ENCODE measurements at places on chromosomes 5 and 9.

DNA sequence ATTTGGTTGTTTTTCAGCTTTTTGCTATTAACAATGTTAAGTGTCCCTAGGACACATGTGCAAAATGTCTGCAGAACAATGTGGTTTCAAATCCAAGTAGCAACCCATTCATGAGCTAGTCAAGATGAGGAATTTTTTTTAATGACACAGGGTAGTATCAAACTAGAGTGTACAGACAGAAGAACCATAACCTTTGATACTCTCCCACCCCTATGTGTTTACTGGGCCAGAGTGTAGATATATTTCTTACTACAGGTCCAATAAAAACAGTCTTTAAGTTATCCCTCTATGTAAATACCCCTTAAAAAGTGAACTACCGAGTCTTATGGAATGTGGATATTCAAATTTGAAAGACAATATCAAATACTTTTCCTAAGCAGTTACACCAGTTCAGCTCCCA lies 45.6 kb downstream of the AUH start:
- DNase-seq, result no peak

DNA sequence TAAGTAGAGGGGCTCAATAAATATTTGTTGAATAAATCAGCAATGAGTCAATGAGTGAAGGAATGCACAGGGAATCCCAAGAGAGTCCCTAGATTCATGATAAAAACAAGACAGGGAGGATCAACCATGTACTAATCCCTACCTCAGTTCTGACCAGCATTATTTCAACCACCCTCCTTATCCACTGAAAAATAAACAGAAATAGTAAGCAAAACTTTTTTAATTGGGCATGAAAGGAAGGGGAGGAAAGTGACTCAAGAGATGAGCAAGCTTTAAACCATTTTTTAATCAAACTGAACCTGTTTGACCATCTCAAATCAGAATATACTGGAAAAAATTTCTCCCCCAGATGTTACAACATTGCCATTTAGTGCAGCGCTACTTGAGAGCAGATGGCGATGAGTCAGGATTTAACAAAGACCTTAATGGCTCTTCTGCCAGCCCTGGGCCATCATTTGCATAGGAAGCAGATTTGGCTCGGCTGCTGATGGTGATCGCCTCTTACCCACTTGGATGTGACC lies 194.8 kb upstream of the SLC30A5 start:
- DNase-seq, result no peak

GRCh38 chr5:43037636-43038495 lies 2.3 kb downstream of the ANXA2R start:
- peak; percentile 67 for DNase-seq

GRCh38 chr9:113183956-113184488 lies 33.2 kb downstream of the SLC31A2 start:
- DNase-seq, result no peak

GRCh38 chr5:137216976-137217598 lies 282.0 kb downstream of the SPOCK1 start:
- DNase-seq, result no peak

DNA sequence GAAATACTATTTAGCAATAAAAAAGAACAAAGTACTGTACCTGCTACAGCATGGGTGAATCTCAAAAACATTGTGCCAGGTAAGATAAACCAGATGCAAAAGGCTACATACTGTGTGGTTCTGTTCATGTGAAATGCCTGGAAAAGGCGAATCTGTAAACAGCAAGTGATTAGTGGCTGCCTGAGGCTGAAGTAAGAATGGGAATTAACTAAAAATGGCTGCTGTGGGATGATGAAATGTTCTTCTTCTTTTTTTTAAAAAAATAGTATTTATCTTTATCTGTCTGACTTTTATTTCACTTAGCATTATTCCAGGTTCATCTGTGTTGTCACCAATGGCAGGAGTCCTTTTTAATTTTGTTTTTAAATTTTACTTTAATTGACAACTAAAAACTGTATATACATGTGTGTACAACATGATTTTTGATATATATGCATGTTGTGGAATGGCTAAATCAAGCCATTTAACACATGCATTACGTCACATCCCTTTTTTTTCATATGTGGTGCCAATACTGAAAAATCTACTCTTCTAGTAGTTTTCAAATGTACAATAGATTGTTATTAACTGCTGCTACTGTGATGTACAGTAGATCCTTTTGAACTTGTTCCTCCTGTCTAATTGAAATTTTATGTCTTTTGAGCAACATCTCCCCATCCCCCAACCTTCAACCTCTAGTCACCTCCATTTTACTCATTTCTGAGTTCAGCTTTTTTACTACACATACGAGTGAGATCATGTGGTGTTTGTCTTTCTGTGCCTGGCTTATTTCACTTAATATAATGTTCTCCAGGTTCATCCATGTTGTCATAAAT lies 62.9 kb upstream of the TNFAIP8 start:
- no peak for DNase-seq

- peak; percentile 74 for DNase-seq
Observed at GRCh38 chr5:150621301-150621700, 19.2 kb upstream of the SYNPO start.

GRCh38 chr5:10352430-10353240 lies 860 bp upstream of the MARCHF6 start:
- no peak for DNase-seq

DNA sequence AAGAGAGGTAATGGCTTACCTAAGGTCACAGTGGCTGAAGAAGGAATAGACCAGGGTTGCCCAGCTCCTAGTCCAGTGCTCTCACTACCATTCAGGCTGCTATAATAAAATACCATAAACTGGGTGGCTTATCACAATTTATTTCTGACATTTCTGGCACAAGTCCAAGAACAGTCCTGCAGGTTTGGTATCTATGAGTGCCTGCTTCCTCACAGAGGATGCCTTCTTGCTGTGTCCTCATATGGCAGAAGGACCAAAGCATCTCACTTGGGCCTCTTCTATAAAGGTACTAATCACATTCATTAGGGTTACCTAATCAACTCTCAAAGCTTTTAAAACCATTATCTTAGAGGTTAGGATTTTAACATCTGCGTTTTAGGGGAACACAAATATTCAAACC lies 17.2 kb downstream of the STARD4 start:
- DNase-seq, result no peak

DNA sequence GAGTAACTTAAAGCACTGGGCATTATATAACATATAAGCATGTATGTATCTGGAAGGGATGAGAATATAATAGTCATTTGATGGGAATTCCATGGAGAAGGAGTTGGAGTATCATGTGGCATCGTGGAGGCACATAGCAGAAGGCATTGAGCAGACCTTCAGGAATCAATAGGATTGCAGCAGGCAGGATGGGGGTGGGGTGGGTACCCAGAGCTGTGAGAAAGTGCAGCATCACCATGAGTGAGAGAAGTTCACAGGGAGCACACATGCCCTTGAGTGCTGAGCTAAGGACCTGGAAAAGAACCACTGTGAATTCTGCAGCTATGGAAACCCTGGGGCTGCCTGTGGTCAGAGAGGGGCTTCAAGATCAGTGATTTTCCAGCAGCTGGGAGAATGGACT lies 57.3 kb downstream of the MED10 start:
- DNase-seq, result no peak

- DNase-seq, result peak; percentile 70
Observed at GRCh38 chr9:127528422-127529251, 77.3 kb downstream of the LRSAM1 start.

- no peak for DNase-seq
Observed at GRCh38 chr5:172411484-172412072, 42.7 kb downstream of the SH3PXD2B start.

GRCh38 chr5:122153774-122154173 lies 24.4 kb downstream of the ZNF474 start:
- no peak for DNase-seq

- peak; percentile 84 for DNase-seq
Observed at GRCh38 chr9:91515074-91515687, 91.5 kb upstream of the NFIL3 start.

GRCh38 chr9:16316911-16317817 lies 553.3 kb downstream of the BNC2 start:
- peak; percentile 13 for DNase-seq

DNA sequence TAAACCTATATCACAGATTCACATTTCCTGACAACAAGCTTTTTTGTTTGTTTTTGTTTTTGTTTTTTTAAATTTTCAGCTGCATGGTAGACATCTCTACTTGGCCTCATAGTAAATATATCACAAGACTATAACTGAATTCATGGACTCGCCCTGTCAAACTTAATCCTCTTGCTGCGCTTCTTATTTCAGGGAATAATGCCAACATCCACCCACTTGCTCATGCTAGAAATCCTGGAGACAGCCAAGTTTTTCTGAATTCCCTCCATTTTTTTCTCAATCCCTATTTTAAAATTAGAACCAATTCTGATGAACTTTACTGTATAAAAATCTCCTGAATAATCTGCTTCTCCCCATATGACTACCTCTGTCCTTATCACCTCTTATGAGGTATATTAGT lies 283.6 kb upstream of the RPS23 start:
- no peak for DNase-seq

- no peak for DNase-seq
Observed at GRCh38 chr5:71892641-71893365, 173.7 kb downstream of the CARTPT start.

GRCh38 chr5:35218981-35219380 lies 11.3 kb downstream of the PRLR start:
- DNase-seq, result peak; percentile 21

DNA sequence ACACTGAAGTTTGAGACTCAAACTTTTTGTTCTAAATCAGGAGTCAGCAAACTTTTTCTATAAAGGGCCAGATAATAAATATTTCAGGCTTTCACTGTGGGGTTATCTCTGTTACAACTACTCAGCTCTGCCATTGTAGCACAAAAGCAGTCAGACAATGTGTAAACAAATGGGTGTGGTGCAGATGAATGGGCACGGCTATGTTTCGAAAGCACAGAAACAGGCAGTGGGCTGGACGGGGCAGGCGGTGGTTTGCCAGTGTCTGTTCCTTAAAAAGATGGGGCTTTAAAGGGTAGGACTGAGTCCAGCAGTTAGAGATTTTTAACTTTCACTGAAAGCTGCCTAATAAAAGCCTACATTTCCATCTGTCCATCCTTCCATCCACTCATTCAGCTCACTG lies 48.9 kb downstream of the PFDN1 start:
- DNase-seq, result no peak

- no peak for DNase-seq
Observed at GRCh38 chr9:121067640-121068039, 7.1 kb upstream of the CNTRL start.

- DNase-seq, result no peak
Observed at GRCh38 chr5:931570-932145, 39.0 kb downstream of the TRIP13 start.

GRCh38 chr9:88258601-88259000 lies 120.3 kb upstream of the SPATA31C2 start:
- DNase-seq, result no peak

DNA sequence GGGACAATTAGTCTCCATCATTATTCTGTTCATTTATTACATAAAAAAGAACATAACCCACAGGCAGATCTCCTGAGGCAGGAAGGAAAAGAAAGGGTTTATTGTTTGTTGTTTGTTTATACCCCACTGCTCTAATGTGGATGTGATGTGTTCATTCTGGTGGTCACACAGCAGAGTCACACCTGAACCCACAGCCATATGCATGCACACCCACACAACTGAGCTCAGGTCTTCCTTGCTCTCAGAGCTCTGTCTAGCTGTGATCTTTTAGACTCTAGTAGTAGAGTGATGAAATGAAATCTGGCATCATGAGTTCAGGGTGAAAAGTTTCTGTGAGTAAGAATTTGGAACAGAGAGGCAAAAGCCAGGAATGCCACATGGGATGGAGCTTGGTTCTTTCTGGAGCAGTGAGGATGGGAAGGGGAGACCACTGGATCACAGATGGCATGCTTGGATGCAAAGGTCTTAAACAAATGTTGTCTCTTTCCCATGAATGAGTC lies 227.0 kb downstream of the PAPPA start:
- no peak for DNase-seq

DNA sequence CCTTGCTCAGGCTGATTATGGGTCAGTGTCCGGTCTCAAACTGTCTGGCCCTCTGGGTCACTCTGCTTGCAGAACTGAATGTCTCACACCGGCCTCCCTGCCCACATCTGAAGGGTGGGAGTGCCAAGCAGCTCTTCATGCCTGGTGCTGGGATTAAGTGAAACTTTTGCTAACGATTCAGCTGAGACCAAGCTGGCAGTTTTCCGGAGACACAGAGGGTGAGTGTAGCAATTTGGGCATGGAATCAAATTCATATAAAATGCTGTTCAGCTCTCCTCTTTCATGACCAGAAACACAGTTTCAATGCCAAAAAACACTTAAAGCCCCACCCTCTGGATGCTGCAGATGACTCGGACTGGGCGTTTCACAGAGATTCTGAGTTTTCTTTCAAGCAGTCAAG lies 207.5 kb downstream of the NXNL2 start:
- DNase-seq, result peak; percentile 91

DNA sequence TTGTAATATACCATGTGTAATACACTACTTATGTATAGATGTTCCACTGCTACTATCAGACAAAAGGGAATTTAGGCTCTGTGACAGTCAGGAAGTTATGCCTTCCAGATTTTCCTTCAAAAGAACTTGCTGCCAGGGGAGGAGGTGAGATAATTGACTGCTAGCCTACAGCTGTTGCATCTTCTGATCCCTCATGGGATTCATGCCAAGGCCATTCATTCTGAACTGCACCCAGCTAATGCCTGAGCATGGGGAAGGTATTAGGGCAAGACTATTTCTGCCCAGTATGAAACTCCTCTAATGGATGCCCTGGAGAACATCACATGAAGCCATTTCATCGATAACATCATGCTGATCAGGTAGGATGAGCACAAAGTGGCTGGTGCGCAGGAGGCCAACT lies 746.5 kb upstream of the ZNF608 start:
- DNase-seq, result no peak

GRCh38 chr9:119968836-119969707 lies 599.8 kb upstream of the BRINP1 start:
- DNase-seq, result peak; percentile 82

DNA sequence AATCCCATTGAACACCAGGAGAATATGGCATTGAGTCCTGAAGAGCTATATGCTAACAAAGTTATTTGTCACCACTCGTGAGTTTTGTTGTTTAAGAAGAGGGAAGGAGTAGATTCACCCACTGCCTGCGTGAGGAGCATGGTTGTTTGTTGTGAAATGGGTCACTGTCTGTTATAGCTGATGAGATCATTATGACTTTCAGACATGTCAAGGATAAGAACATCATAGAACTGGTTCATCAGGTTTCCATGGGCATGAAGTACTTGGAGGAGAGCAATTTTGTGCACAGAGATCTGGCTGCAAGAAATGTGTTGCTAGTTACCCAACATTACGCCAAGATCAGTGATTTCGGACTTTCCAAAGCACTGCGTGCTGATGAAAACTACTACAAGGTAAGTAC lies 76.9 kb downstream of the SYK start:
- no peak for DNase-seq

- no peak for DNase-seq
Observed at GRCh38 chr5:160167624-160168165, 48.4 kb upstream of the PWWP2A start.

DNA sequence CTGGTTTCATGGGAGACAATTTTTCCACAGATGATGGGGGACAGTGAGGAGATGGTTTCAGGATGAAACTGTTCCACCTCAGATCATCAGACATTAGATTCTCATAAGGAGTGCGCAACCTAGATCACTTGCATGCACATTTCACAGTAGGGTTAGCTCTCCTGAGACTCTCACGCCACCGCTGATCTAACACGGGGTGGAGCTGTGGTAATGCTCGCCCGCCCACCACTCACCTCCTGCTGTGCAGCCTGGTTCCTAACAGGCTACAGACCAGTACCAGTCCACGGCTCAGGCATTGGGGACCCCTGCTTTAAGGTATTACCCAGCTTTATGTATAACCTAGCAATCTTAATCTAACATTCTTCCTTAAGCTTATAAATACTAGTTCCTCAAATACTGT lies 35.6 kb downstream of the TTC39B start:
- DNase-seq, result no peak

GRCh38 chr5:35822511-35822910 lies 34.2 kb upstream of the IL7R start:
- no peak for DNase-seq

All from osteoblast (primary cell).